H7 (cell line): ENCODE measurements at places on chromosomes 4 and X.

GRCh38 chr4:16104520-16104919 is 20.7 kb upstream of the PROM1 start:
- DNase-seq: no peak

DNA sequence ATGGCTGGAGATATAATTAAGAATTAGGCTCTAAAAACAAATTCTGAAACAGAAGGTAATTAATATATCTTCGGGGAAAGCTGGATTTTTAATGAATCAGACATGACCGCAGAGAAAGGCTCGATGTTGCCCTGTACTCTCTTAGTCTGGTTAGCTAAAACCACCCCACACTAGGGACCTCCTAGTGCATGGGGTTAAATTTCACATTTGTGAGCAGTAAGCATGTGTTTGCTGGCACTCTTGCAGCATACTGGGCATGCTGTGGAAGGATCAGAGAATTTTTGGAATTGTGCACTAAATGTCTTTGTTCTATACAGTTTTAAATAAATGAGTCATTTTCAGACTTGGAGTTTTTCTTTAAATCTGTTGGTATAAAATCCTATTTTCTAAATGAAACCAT is 475.6 kb upstream of the FTHL17 start:
- DNase-seq: no peak

DNA sequence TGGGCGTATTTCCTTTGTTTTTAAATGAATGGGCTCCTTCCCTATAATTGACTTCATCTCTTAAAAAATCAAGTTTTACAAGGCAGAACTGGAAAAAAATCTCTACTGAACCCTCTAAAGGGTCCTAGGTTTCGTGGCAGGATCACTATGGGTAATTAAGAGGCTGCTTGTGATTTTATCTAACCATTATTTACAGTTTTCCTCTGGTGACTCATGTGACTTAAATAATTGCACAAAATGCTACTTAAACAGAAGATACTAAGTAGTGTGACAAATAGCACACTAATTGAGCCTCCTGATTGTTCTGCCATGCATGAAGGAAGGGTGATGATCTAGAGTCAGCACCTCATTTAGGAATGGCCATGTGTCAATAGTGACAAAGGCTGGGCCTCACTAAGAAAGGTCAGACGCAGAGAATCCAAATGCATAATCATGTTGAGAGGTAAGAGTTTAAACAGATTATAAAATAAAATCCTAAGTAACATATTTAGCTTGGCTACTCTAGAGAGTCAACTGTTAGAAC is 35.5 kb downstream of the OFD1 start:
- DNase-seq: no peak

DNA sequence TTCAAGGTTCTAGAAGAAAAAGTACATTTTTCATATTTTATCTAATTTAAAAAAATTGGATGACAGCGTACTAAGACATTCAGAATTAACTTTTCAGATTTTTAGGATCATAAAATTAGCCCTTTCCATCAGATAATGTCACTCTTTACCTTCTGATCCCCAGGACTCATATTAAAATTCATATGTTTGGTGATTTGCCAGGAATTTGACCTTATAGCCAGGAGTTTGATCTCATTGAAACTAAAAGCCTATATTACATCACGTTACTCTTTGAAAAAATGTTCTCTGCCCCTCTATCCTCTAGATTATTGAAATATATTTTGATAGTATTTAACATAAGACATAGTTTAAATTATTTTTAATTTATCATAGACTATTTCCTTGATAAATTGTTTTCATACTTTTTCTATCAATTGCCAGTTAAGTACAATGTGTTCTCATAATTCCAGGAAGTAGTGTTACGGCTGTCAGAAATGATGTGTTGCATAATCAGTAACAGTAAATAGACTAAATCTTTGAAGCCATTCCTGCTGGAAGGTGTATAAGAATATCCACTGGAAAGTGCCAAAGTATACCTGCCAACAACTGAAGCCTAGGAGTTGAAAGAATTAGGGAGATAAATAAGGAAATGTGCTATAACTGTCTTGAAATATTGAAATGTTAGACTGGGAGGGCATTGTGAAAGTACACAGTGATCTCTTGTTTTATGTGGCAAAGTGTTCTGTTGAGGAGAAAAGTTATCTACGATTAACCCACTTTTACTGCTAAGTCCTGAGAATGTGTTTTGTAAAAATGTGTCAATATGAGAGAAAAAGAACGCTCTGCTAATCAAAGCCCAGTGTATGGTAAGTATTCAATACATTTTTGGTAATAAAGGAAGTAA is 32.9 kb upstream of the PDGFC start:
- no peak for DNase-seq

GRCh38 chrX:111288841-111289240 is 18.6 kb upstream of the CAPN6 start:
- no peak for DNase-seq

- peak; percentile 80 for DNase-seq
Observed at GRCh38 chr4:8039290-8039689, 99.6 kb upstream of the AFAP1 start.

DNA sequence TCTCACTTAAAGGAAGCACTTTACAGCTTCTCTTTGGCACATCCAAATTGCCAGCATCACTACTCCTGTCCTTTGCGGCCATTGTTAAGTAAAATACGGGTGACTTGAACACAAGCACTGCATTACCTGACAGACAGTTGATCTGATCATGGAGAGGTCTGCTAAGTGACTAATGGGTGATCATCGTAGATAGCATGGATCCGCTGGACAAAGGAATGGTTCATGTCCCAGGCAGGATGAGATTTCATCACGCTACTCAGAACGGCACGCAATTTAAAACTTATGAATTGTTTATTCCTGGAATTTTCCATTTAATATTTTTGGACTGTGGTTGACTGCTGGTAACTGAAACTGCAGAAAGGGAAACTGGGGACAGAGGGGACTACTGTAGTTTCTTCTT is 94.1 kb downstream of the NEUROG2 start:
- no peak for DNase-seq

GRCh38 chr4:113384600-113384999 is 335.1 kb downstream of the ANK2 start:
- no peak for DNase-seq

DNA sequence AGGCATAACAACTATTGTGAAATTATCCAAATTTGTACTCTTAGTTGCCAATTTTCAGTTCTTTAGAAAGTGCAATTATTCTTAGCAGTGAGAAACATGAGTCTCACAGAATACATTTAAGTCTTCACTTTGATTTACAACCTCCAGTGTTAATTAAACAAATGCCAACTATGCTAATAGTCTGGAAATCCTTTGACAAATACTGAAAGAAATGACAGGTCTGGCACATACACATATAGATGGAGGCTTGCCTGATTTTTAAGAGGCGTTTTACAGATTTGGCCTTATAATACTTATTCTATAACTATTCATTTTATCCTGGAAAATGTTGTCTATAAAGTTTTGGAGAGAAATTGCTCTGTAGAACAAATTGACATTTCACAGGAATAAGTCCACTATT is 320.1 kb downstream of the TRIML1 start:
- no peak for DNase-seq

GRCh38 chr4:121633653-121634052 is 63.1 kb downstream of the ANXA5 start:
- DNase-seq: peak; percentile 11

DNA sequence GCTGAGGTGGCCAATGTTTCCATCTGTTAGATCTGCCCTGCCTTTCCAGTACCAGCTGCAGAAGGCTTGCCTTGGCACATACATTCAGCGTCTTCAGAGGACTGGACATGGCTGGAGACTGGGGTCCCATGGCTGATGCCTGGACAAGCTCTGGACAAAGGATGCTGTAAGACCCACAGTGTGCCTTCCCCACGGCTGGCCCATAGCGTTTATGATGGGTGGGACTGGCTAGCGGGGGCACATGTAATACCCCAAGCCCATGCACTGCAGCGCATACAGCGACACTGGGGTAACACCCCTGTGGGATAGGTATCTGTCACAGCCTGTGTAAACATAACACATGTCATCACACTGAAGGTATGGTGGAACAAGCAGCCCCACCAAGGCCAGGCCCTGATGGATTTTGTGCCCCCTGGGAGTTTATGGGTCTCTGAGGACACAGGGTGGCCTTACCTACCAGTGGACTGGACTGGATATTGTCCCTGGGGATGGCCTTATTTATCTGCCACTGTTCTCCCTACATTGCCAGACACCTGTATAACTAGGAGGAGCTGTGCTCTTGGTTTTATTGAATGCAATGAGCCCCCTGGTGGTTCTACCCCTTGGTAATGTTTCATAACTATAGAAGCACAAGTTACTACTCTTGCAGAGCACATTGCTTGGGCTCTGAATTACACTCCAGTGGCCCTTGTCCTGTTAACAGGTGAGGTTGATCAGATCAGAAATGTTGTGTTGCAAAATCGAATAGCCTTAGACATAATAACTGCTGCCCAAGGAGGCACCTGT is 34.3 kb upstream of the TACR3 start:
- DNase-seq: no peak

DNA sequence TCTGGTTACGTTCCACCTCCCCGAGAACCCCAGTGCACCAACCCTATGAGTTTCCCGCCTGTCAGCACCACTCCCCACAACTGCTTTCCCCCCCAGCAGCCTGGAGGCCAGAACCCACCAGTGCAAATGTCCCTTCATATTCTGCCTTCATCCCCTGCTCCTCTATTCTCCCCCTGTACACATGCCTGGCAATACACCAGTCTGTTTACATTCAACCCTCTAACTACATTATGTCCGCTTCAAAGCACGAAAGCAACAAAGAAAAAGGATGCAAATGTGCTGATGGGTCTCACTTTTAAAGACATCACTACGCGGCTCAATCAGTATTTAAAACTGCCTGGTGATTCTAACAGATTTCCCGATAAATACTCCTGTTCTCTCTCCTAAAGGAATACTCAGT is 126.7 kb upstream of the SORBS2 start:
- no peak for DNase-seq

DNA sequence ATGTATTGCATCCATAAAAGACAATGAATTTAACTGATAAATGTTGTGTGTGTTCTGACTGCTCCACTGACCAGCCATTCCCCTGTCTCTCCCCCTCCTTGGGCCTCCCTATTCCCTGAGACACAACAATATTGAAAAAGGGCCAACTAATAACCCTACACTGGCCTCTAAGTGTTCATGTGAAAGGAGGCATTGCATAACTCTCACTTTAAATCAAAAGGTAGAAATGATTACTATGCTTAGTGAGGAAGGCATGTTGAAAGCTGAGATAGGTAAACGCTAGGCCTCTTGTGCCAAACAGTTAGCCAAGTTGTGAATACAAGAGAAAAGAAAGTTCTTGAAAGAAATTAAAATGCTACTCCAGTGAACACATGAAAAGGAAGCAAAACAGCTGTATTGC is 152.7 kb downstream of the POU4F2 start:
- no peak for DNase-seq

DNA sequence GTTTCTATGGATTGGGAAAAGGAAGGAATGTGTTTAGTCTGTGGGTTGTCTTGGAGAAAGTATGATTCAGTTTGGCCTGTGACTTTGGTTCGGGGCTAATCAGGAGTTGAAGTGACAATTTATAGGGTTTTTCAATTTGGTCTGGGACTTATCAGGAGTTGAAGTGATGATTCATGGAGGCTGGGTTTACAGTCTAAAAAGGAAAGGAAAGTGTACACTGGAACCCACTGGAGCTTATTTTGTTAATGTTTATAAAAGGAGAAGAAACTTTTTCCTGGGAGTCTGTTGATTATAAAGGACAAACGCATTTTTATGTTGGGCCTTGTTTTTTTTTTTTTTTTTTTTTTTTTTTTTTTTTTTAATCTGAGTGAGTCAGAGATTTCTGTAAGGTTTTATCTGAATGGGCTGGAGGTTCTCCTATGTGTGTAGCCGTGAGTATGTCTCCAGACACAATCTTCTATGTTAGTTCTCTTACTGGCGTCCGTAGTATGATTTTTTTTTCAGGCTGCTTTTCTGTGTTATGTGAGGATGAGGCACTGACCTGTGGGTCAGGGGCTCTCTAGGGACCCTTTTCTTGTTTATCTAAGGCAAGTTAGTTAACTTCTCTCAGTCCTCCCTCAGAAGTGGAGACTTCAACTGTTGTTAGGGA is 33.0 kb upstream of the RAB9B start:
- no peak for DNase-seq

DNA sequence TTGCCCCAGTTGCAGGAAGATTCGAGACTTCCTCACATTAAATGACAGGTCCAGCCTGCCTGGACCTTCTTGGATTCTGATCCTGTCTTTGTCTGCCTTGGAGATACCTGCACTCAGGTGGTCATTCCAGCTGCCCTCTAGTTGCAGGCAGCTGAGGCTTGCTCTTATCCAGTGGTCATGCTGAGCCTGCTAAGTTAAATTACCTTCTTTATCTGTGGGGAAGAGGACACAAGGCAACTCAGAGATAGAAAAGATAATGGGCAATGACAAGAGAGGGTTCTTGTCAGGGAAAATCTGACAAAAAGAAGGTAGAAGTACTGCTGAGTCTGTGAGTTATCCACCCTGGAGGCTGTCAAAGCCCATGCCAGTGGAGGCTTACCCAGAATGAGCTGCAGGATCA is 401.4 kb downstream of the MID1IP1 start:
- no peak for DNase-seq

DNA sequence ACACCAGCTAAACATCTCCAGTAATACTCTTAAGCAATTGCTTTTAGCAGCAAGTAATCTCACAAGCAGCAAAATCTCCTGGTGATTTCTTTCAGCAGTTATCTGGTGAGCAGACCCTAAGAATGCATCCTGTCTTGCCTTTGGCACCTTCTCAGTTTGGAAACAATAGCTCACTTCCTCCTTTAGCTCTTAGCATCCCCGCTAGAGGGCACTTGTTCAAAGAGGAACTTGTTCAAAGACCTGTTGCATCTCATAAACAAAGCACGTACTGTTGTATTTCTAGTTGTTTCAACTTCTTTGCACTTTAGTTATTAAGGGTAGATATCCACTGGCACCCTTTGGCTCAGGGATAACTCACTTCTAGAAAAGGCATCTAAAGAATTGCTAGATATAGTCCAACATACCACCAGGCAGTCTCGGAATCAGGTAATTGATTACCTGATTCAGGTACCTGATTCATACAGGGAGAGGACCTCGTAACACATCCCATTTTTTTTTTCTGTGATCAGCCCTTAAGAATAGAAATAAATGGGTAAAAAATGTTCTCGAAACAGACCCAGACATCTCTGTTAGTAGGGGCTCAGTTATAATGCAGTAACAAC is 81.9 kb upstream of the QRFPR start:
- DNase-seq: peak; percentile 12

- no peak for DNase-seq
Observed at GRCh38 chrX:10199212-10199611, 42.4 kb downstream of the CLCN4 start.

DNA sequence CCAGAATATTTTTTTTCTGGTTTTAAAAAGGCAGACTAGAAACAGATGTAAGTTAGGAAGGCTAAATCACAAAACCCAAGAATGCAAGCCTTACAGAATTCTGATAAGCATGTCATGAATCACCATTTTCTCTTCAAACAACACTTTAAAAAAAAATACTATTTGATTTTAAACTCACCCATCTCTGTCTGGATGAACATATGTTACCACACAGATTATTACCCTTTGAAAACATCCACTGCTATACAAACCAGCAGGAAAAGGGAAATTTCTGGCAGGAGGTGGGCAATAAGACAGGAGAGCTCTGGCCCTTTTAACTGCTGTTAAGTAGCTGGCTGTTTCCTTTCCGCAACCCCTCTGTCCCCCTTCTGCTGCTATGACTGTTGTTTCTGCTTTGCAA is 317.7 kb upstream of the NOCT start:
- no peak for DNase-seq
